ENCODE measurements at places on chromosomes 2 and 18.

DNA sequence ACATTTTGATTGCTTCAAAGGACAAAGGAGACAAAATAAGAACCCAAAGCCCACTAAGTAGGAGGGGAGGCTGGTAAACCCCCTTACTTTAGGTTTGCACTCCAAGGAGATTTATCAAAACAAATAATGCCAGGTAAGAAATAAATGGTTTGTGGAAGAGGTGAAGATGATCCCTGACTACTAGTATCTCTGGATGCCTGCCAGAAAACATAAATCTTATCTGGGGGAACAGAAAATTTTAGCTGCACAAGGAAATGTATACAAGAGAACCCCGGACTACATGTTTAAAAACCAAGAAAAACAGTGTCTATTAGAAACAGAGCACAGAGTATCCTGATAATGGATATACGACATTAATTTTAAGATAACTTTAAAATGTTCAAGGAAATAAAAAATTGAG lies 114.1 kb downstream of the TRABD2A start:
- DNase-seq: no peak

DNA sequence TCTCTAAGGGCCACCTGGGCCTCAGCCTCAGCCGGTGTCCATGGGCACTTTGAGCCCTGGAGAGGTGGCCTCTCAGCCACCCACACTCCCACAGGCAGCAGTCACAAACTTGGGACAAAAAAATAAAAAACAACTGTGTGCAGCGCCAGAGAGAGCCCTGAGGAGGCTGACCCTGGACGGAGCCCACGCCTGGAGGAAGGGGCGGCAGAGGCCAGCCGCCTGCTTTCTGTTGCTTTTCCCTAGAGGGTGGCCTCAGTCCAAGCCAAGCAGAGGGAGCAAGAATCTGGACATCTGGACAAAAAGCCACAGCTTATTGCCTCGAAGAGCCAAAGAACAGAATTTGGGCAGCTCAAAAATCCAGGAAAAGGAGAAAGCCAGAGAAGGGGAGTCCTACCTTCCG lies 43.3 kb upstream of the LDLRAD4 start:
- DNase-seq: no peak

GRCh38 chr2:44218771-44219170 lies 50.1 kb downstream of the PPM1B start:
- DNase-seq: no peak

- no peak for DNase-seq
Measured at GRCh38 chr2:154697418-154698252, 860 bp upstream of the KCNJ3 start.

GRCh38 chr18:51884039-51884438 lies 456.0 kb upstream of the DCC start:
- DNase-seq: no peak

- no peak for DNase-seq
Measured at GRCh38 chr2:151817929-151818328, 10.3 kb downstream of the ARL5A start.

- DNase-seq: peak; percentile 23
Measured at GRCh38 chr2:119367472-119368099, 809 bp downstream of the DBI start.

DNA sequence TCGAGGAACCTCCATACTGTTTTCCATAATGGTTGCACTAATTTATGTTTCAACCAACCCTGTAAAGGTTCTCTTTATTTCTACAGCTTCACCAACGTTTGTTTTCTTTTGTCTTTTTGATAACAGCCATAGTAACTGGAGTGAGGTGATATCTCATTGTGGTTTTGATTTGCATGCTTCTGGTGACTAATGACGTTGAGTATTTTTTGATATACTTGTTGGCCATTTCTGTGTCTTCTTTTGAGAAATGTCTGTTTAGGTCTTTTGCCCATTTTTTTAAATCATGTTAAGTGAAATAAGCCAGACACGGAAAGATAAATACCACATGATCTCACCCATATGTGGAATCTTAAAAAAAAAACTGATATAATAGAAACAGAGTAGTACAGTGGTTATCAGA lies 74.8 kb upstream of the SMIM21 start:
- DNase-seq: no peak

DNA sequence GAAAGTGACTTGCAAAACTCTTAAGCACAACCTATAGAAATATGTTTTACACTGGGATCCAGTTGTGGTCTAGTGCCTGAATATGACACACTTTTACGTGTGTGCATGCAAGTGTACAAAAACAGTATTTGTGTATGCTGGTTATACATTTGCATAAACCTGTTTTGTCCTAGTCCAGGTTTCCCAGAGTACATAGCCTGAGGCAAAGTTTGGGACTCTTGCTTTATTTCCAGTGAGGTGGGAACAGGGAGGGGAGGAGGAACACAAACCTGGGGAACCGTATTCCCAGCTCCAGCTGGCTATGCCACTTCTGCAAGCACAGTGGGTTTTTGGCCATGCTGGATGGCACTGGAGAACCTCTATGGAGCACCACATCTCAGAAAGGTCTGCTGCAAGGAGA lies 481.1 kb upstream of the HS6ST1 start:
- no peak for DNase-seq

GRCh38 chr2:85485815-85486214 lies 53.2 kb upstream of the MAT2A start:
- no peak for DNase-seq

DNA sequence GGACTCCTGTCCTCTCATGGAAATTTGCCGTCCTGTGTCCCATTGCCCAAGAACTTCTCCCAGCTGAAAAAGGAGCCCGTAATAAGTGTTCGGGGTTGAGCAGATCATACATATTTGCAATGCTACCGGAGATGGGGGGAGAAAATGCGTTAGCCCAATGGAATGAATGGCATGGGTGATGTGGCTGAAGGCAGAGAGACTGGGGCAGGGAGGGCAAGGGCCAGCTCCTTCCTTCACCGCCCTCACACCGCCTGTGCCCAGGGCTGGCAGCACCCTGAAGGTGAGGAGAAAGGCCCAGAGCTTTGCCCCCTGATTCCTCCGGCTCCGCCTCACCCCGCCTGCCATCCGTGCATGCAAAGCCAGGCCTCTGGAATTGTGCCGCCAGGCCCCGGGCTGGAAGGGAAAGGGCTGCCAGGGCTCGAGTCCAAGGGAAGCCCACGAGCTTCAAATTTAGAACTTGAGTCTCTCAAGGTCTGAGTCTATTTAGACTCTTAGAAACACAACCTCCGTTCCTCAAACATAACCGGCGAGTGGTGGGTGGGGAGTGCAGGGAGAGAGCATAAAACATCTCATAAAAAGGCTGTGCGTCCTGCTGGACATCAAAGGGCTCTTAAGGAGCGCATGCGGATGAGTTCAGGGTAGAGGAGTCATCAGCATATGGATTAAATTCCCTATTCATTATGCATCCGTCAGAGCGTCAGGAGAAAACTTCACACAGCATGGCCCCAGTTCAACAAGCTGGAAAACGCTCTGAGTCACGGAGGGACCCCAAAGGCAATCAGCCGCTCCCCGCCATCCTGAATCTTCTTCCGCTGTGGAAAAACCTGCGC lies 121.7 kb upstream of the GLI2 start:
- DNase-seq: no peak

- no peak for DNase-seq
Measured at GRCh38 chr2:226705133-226705886, 94.3 kb downstream of the IRS1 start.
